ENCODE measurements at places on chromosomes 5 and 9. TPM values are rescaled to one million over a fixed set of nuclear protein-coding genes. Genes with fewer than 3 reads are reported as not detected.

The TRAF1 gene
- total RNA-seq, result 5.7 TPM

The GKAP1 gene
- total RNA-seq, result 9.3 TPM

The CCDC192 gene
- total RNA-seq, result 1.1 TPM

The SOX30 gene
- not detected for total RNA-seq

The PCDHGB3 gene
- total RNA-seq, result 4.4 TPM

The HAVCR2 gene
- total RNA-seq, result 14.5 TPM

The BOD1 gene
- total RNA-seq, result 59.7 TPM

The PRRX2 gene
- total RNA-seq, result 1.7 TPM
